GM23338 (cell line): ENCODE measurements at places on chromosomes 7 and 10.

- no peak for DNase-seq
These were observed 13.5 kb downstream of the BHLHA15 start for GRCh38 chr7:98224701-98225181.

GRCh38 chr7:73517241-73517995, 4.7 kb downstream of the BAZ1B start:
- no peak for DNase-seq

GRCh38 chr7:27546610-27547009, 116.1 kb downstream of the HIBADH start:
- DNase-seq, result no peak

DNA sequence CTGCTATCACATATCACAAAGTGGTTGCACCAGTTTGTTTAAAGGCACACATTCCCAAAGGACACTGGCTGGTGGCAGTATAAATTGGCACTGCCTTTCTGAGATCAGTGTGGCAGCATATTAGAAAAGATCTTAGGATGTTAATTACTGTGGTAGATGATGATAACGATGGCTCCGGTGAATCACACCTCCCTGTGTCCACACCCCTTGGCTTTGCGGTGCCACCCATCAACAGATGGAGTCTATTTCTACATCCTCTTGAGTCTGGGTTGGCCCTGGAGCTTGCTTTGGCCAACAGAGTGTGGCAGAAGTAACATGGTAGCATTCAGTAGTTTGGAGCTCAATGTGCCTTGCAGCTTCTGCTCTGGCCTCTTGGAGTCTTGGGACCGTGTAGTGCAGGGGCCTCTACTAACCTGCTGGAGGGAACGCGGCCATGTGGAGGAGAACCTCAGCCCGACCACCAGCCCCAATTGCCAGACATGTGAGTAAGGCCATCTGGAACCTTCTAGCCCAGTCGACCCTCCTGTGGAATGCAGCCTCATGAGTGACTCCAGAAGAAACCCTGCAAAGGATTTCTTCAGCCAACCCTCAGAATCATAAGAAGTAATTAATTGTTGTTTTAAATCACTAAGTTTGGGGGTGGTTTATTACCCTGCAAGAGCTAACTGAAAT, 27.2 kb upstream of the PLEKHA1 start:
- no peak for DNase-seq

- no peak for DNase-seq
These were observed 65.3 kb upstream of the WAC start for GRCh38 chr10:28467615-28468014.
